ENCODE measurements at places on chromosomes 16 and 17.

DNA sequence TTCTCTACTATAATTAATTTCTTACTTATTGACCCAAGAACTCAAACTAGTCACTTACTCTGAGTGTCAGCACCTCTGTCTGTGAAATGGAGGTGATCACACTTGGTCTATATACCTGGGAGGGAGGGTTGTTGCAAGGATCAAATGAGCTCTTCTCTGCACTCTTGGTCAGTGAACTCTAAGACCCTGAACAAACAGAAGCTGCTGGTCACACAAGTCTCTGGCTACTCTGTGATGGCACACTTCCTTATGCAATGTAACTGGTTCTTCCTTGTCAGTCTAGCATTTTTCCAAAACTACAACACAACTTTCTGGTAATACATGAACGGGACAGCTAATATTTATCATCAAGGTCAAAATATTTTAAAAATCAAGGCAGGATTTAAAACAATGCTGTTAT lies 40.7 kb downstream of the GNA13 start:
- no peak for DNase-seq

DNA sequence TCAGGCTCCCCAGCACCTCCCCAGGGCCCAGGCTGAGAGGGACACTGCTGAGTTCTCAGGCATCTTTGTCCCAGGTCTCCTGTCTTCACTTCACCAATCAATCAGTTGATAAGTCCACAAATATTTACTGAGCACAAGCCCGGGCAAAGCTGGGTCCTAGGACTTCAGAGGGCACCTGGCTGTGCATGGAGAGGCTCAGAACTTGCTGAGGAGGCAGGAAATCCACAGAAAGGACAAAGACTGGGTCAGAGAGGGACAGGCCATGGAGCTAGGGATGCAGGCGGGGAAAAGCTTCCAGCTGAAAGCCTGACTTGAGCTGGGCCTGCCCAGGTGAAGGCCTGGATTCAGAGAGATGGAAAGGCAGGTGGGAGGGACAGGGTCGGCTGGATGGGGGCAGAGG lies 33.2 kb upstream of the C1QL1 start:
- DNase-seq, result no peak

DNA sequence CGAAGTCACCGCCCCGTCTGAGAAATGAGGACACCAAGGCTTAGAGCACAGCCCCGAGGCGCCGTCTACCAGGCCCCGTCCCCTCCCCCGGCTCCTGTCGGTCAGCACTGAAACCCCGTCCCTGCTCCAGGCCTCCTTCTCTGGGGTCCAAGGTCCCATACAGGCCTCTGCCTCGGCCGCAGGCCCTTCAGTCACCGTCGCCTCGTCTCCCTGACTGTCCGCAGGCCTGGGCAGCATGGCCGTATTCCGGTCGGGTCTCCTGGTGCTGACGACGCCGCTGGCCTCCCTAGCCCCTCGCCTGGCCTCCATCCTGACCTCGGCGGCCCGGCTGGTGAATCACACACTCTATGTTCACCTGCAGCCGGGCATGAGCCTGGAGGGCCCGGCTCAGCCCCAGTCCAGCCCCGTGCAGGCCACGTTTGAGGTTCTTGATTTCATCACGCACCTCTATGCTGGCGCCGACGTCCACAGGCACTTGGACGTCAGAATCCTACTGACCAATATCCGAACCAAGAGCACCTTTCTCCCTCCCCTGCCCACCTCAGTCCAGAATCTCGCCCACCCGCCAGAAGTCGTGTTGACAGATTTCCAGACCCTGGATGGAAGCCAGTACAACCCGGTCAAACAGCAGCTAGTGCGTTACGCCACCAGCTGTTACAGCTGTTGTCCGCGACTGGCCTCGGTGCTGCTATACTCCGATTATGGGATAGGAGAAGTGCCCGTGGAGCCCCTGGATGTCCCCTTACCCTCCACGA lies 617 bp downstream of the COASY start:
- no peak for DNase-seq

DNA sequence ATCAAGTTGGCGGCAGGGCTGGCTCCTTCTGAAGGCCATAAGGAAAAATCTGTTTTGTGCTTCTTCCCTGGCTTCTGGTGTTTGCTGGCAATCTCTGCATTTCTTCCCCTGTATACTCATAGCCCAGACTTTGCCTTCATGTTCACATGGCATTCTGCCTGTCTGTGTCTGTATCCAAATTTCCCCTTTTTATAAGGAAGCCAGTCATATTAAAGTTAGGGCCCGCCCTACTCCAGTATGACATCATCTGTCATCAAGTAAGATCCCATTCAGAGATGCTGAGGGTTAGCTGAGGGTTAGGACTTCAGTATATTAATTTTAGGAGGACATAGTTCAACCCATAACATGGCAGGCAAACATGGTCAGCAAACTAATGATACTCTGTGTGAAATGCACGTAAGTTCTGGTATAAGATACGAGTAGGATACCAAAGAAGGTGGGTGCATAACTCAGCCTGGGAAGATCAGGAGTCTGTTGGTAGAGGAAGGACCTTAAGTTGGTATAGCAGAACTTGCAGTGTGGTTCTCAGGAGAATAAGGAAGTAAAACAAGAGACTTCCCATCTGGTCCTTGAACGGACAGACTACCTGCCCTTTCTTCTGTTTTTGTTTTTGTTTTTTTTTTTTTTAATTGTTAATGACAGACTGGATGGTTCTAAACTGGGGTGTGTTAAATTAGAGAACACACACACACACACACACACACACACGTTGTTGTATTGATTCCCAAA lies 13.9 kb downstream of the MAP2K6 start:
- no peak for DNase-seq

- DNase-seq, result no peak
Measured at GRCh38 chr17:40293363-40293762, 5.7 kb downstream of the CDC6 start.

DNA sequence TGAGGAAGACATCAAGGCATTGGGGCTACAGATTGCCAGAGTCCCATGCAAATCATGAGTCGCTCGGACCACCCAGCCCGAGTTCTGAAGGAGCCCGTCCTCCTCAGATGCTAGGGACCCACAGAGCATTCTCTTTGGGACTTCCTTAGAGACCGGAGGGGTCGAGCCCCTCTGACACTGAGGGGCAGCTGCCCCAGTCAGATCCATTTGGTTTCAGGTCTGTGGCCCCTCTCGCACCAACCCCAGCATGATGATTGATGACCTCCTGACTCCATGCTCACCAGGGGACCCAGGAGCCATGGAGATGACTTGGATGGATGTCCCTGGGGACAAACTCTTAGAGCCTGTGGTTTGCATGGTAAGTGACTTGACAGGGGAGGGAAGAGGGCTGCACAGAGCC lies 8.0 kb downstream of the PDF start:
- no peak for DNase-seq

- DNase-seq, result no peak
Measured at GRCh38 chr17:81405411-81405872, 10.2 kb downstream of the BAHCC1 start.

- DNase-seq, result no peak
Measured at GRCh38 chr17:46984892-46985291, 5.8 kb upstream of the RPRML start.

- no peak for DNase-seq
Measured at GRCh38 chr17:4974115-4974670, 6.6 kb upstream of the SPAG7 start.

- no peak for DNase-seq
Measured at GRCh38 chr17:73018599-73018998, 73.9 kb downstream of the SLC39A11 start.

DNA sequence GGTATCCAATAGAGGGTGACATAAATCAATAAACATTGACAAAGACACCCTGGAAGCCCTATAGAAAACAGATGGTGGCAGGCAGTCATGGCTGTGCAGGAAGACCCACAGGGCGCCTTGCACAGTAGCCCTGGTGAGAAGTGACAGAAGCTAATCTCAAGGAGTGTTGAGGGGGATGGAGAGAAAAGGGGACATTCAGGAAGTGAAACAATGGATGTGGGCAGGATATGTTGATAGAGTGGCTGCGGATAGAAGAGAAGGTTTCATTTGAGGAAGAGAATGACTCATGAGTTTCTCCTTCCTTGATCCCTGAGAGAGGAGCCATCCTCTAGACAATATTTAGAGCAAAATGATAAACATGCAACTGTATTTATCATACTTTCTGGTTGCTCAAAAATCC lies 468.8 kb upstream of the HSBP1 start:
- no peak for DNase-seq

- DNase-seq, result no peak
Measured at GRCh38 chr17:79202480-79202879, 127.9 kb downstream of the ENGASE start.

- DNase-seq, result no peak
Measured at GRCh38 chr16:16073891-16074881, 124.8 kb downstream of the ABCC1 start.
